ENCODE measurements at places on chromosomes 3 and 15.
A peak's percentile ranks its signal among the peaks of the same experiment; 100 is the strongest.

- DNase-seq, result no peak
Observed at GRCh38 chr3:52046186-52046901, 10.0 kb downstream of the DUSP7 start.

DNA sequence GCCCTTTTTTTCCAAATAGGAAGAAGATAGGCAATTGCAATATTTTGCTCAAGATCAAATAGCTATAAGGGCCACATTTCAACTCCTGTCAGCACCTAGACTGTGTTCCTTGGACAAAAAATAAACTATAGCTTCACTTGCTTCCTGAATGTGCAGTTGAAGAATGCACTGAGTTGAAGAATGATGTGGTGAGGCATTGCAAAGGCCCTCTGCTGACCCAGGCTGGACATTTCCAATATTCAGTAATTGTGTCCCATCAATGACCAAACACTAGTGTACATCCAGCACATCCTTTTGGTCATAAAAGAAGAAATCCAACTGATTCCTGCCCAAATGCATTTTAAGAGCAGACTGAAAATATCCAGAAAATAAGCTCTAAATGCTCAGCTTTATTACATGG lies 424.8 kb upstream of the TGFBR2 start:
- DNase-seq, result no peak

GRCh38 chr3:107629566-107629965 lies 106.8 kb downstream of the BBX start:
- DNase-seq, result no peak

- no peak for DNase-seq
Observed at GRCh38 chr15:40942878-40943277, 10.4 kb upstream of the CHAC1 start.

- DNase-seq, result no peak
Observed at GRCh38 chr3:141407047-141407446, 38.7 kb downstream of the ZBTB38 start.

DNA sequence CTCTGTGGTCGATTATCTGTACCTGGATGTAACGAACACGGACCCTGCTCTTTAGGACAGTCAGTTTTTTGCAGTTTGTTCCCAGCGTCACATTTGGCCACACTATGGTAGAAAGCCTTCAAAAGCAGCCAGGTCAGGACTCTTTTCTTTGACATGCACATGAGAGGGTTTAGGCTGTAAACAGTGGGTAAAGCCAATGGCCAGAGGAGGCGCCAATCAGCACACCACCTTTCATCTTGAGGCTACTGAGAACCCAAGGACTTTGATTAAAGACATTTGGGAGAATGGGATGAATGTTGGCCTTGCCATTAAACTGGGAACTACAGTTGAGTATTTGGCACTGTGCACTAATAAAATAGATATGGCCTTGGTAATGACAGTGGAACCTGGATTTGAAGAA lies 225.9 kb downstream of the OXSM start:
- DNase-seq, result no peak

DNA sequence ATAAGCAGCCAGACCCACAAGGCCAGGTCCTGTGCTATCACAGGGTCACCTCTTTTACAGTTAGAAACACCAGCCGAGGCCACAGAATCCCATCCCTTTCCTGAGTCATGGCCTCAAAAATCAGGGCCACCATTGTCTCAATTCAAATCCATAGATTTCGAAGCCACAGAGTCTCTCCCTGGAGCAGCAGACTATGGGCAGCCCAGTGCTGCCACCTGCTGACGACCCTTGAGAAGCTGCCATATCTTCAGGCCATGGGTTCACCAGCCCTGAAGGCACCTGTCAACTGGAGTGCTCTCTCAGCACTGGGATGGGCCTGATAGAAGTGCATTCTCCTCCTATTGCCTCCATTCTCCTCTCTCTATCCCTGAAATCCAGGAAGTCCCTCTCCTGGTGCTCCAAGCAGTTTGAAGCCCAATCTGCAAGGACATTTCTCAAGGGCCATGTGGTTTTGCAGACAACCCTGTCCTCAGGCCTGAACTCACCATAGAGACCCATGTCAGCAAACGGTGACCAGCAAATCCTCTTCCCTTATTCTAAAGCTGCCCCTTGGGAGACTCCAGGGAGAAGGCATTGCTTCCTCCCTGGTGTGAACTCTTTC lies 39.6 kb downstream of the TGM4 start:
- DNase-seq, result peak; percentile 16

- DNase-seq, result no peak
Observed at GRCh38 chr15:66229790-66230465, 23.6 kb downstream of the MEGF11 start.

- no peak for DNase-seq
Observed at GRCh38 chr3:13045904-13046568, 27.2 kb downstream of the IQSEC1 start.

DNA sequence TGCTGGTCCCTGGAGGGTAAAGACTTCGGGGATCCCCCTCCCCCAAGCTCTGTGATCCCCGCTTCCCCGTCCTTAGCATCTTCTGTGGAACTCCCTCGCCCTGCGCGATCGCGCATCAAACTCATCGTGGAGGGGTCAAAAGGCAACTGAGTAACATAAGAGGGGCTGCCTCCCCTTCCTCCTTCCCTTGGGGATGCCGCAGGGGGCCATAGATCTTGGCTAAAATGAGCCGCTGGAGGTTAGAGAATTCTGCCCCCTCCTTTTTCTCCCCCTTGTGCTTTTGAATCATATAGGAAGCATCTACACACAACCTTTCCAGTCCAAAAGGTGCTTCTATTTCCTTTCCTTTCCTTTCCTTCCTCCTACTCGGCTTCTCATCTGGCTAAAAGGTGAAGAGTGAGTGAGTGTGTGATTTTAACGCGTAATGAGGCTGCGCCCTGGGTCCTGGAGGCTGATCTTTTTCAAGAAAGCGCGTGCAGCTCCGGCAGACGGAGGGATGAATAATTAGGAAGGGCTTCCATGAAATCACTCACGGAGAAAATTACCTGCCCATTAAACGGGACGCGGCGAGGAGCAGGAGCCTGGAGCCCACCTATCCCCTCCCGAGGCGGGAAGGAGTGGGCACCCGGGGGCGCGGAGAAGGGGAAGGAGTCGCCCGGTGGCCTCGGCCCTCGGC lies 831 bp upstream of the ROBO2 start:
- DNase-seq, result no peak

DNA sequence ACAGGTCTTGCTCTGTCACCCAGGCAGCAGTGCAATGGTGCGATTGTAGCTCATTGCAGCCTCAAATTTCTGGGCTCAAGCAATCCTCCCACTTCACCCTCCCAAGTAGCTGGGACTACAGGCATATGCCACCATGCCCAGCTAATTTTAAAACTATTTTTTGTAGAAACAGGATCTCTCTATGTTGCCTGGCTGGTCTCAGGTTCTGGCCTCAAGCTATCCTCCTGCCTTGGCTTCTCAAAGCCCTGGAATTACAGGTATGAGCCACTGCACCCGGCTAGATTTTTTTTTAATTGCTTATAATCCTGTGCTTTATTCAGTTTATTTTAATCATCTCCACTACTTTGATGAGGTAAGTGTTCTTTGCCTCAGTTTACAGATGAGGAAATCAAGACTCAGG lies 156.5 kb downstream of the CHDH start:
- no peak for DNase-seq

GRCh38 chr3:149145974-149146373 lies 16.5 kb downstream of the HPS3 start:
- DNase-seq, result no peak

DNA sequence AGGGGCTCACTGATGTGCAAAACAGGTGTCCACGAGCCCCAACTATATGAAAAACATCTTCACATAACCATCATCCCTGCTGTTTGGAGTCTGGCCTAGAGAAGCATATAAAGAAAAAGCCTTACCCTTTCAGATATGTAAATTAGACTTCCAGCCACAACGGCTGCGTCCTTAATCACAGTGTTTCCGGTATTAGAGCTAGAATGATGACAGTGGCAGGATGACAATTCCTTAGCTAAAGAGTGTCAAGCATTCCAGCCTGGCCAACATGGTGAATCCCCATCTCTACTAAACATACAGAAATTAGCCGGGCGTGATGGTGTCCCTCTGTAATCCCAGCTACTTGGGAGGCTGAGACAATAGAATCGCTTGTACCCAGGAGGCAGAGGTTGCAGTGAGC lies 19.5 kb upstream of the SAMD7 start:
- no peak for DNase-seq

DNA sequence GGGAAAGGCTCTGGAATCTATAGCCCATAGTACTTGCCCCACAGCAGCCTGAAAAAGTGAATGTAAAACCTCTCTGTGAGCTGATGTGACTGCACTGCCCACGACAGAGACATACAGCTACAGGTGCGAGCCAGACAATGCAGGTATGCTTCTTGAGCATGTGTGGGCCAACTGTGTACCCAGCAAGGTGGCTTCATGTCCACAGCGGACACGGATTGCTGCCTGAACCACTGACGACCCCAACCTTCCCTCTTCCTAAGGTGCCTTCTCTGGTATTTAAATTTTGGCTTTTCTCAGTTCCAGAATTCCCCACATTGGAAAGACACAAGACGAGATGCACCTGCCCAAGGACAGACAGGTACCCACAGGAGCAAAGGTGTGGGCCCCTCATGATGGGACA lies 65.8 kb downstream of the SCN5A start:
- DNase-seq, result no peak

GRCh38 chr3:155871746-155872158 lies 1.3 kb downstream of the GMPS start:
- DNase-seq, result no peak

Measured in activated CD8-positive, alpha-beta memory T cell treated with anti-CD3 and anti-CD28 coated beads for 1 hour (primary cell).